ENCODE measurements at places on chromosomes 1 and 21.
A peak's percentile ranks its signal among the peaks of the same experiment; 100 is the strongest.

GRCh38 chr1:230309646-230310177, 116.4 kb downstream of the PGBD5 start:
- DNase-seq, result no peak

- peak; percentile 30 for DNase-seq
Measured at GRCh38 chr1:162541619-162542141, 19.8 kb upstream of the UAP1 start.

DNA sequence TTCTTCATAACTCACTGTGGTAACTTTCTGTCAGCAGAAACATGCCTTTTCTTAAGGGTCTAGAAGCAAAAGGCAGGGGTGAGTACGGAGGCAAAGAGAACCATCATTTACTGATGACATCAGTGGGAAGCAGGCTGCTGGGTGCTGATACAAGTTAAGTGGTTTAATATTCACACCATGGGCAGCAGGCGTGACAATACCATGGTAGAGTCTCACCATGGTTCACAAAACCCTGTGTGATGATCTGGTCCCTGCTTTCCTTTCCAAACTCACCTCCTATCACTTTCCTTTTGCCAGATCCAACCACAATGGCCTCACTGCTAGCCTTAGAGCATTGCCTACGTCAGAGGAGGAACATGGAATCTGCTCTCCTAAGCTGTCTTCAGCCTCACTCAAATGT, 8.7 kb downstream of the MAB21L3 start:
- DNase-seq, result no peak

DNA sequence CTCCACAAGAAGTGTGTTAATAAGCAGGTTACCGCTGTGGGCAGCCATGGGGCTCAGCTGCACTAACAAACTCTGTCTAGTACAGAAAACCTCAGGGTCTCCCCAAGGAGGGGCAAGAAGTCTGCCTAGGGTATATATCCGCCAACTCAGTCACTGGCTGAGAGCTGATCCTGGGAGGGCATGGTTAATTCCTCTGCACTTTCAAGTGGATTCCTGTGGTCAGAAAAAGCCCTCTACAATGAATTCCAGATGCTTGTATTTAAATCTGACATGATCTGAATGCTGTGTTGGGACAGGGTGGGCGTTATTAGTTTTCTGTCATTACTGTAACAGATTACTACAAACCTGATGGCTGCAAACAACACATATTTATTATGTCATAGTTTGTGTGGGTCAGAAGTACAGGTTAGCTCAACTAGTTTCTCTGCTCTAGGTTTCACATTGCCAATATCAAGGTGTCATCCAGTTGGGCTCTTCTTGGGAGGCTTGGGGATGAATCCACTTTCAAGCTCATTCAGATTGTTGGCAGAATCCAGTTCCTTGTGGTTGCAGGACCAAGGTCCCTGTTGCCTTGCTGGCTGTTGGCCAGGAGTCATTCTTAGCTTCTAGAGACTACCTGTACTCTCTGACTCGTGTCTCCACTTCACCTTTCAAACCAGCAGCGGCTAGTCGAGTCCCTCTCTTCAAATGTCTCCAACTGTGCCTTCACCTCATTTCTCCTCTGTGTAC, 8.0 kb upstream of the SELE start:
- DNase-seq, result no peak

GRCh38 chr1:234973426-234974250, 155.0 kb downstream of the TOMM20 start:
- peak; percentile 12 for DNase-seq

DNA sequence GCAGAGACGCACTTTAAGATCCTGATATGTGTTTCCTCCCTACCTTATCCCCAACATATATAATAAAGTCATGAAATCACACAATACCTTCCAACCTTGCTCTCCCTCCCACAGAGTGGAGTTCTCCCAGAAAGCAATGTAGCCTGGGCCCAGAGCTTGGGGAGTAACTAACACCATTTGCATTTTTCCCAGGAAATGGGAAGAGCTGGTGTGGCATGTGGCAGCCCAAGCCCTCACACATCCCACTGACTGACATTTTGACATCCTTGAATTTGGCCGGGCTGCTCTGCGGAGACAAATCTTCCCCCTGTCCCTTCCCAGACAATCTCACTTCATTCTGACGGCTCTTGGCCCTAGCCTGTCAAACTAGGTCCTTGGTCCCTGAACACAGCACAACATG, 37.0 kb upstream of the ATP2B4 start:
- no peak for DNase-seq

DNA sequence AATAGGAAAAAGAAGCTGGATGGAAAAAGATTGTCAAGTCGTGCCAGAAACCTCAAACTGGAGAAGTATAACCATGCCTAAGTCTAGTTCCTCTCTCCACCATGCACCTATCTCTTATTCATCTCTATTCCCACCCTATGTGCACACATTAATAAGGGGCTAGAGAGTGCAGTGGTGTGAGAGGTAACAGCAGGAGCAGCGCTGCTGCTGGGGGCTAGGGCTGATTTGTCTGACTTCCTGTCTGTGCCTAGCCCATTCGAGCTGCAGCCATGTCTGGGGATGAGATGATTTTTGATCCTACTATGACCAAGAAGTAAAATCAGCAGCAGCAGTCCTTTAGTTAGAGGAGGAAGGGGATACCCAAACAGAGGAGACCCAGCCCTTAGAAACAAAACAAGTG, 43.0 kb downstream of the TRIM33 start:
- no peak for DNase-seq

- DNase-seq, result no peak
Measured at GRCh38 chr1:33726274-33726804, 137.5 kb upstream of the HMGB4 start.

DNA sequence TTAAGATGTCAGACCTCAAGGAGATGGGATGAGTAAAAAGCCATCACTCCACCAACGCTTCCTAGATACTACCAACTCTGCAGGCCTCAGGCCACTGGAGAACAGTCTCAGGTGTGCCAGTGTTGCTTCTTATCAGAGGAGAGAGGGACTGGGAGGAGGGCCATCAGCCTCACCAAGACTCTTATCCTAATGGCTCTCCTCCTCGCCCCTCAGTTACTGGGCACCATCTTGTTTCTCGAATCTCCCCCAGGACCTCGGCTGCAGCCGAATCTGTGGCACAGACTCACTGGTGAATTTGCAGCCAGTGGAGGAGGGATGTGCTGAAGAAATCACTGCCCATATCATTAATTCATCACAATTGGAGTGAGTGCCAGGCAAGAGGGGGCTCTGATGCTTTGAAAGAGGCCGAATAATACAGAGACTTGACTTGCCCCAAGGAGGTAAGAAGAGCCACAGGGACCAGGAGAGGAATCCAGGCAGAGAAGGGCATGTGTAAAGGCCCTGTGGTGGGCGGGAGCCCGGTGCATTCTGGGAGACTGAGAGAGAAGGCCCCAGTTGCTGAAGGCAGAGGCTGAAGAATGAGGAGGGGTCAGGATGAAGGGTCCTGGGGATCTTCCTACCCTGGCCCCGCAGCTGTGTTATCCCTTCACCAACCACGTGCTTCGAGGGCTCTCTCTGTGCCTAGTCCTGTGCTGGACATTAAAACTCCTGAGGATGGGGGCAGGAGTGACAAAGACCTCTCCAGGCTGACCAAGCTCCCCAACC, 129.8 kb downstream of the PTPRU start:
- DNase-seq, result no peak

Measured in adrenal gland (tissue), 19 donors.